ENCODE measurements at places on chromosomes 5 and 9.

DNA sequence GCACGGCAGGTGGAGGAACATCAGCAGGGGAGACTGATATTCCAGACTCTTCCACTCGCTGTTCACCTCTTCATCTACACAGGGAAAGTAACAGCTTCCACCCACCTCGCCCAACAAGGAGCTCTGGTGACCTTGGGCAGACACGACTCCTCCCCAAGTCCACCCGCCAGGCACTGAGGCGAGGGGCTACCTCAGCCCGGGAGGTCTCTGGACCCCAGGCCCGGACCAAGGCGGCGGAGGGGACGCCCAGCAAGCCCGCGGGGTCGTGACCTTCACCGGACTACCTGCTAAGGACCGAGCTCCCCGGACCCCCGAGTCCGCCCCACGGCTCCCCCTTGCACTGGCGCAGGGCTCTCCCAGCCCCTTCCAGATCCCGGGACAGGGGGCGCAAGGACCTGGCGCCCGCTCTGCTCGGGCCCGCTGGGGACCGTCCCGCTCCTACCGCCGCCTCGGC is 70.2 kb upstream of the LPCAT1 start:
- H3K27me3 ChIP-seq: no peaks in the 10 kb centered on the region
- DNase-seq: no peak
- no peaks in the 10 kb centered on the region for H3K36me3 ChIP-seq
- H3K4me3 ChIP-seq: peak overlapping the region; percentile 54

- H3K27ac ChIP-seq: no peak overlapping the region
- no peak overlapping the region for H3K4me3 ChIP-seq
- no peaks in the 10 kb centered on the region for H3K27me3 ChIP-seq
- H3K4me1 ChIP-seq: no peaks in the 10 kb centered on the region
These were observed 143.7 kb downstream of the TTLL11 start for GRCh38 chr9:121949364-121949763.

- H3K36me3 ChIP-seq: no peaks in the 10 kb centered on the region
- H3K27ac ChIP-seq: no peak overlapping the region
- H3K4me3 ChIP-seq: no peak overlapping the region
- H3K27me3 ChIP-seq: no peaks in the 10 kb centered on the region
These were observed 83.6 kb downstream of the SNX24 start for GRCh38 chr5:122929001-122929400.

- DNase-seq: no peak
- no peak overlapping the region for H3K27ac ChIP-seq
- H3K4me1 ChIP-seq: no peaks in the 10 kb centered on the region
- no peak overlapping the region for H3K4me3 ChIP-seq
- no peaks in the 10 kb centered on the region for H3K36me3 ChIP-seq
These were observed 379.9 kb upstream of the ACO1 start for GRCh38 chr9:32004431-32005076.

DNA sequence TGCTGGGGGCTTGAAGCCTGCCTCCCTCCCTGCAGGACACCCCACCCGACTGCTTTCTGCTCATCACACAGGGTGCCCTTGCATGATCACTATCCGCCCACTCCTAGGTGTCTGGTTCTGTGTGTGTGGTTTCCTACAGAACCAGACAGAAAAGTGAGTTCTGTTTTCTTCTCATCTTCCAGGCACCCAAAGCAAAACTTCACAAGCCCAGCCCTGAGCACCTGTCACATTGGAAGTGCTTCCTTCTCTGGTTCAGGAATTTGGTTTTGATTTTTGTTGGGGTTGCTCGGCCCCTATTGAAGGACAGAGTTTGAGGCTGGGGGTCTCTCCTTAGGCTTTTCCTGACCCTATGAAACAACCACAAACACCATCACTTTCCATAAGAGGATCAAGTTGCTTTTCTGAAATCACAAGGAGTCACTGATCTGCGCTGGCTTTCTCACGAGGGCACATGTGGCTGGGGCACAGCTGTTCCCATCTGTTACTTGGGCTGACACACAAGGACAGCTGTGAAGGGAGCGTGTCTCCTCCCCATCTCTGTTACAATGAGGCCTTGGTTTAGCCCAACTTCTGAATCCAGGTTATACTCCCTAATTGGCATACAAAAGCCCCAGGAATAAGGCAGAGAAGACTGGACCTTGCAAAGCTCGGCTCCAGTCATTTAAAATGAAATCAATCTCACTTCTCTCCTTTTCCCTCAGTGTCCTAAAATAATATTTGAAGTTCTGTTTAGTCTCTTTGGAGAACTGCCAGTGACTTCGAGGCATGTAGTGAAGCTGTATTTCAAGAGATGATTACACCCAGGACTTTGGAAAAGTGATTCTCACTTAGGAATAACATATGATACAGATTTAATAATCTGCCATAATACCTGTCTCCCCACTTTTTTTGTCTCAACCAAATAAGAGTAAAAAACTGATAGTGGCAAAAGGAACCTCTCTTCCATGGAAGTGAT is 213.1 kb upstream of the GAS1 start:
- no peak overlapping the region for H3K27ac ChIP-seq
- no peak for DNase-seq
- H3K27me3 ChIP-seq: no peaks in the 10 kb centered on the region
- H3K36me3 ChIP-seq: no peaks in the 10 kb centered on the region

GRCh38 chr9:104851546-104851920 is 76.4 kb downstream of the ABCA1 start:
- H3K36me3 ChIP-seq: no peaks in the 10 kb centered on the region
- no peak overlapping the region for H3K4me3 ChIP-seq
- no peaks in the 10 kb centered on the region for H3K4me1 ChIP-seq
- DNase-seq: no peak
- no peak overlapping the region for H3K27ac ChIP-seq
- no peaks in the 10 kb centered on the region for H3K27me3 ChIP-seq

- no peaks in the 10 kb centered on the region for H3K4me1 ChIP-seq
- no peaks in the 10 kb centered on the region for H3K27me3 ChIP-seq
- no peak for DNase-seq
These were observed 37.9 kb downstream of the PSD2 start for GRCh38 chr5:139833525-139833924.

GRCh38 chr5:164747371-164747770 is 1242.0 kb downstream of the MAT2B start:
- no peaks in the 10 kb centered on the region for H3K36me3 ChIP-seq
- H3K4me3 ChIP-seq: no peak overlapping the region
- DNase-seq: no peak

- no peaks in the 10 kb centered on the region for H3K27me3 ChIP-seq
- DNase-seq: peak; percentile 58
- peak overlapping the region; percentile 94 for H3K27ac ChIP-seq
- H3K36me3 ChIP-seq: no peaks in the 10 kb centered on the region
- H3K4me1 ChIP-seq: no peaks in the 10 kb centered on the region
These were observed 1.0 kb downstream of the CERT1 start for GRCh38 chr5:75510417-75510835.
